ENCODE measurements at places on chromosomes 4 and X.

GRCh38 chrX:134670134-134670924, 12.1 kb upstream of the PLAC1 start:
- DNase-seq: no peak

GRCh38 chr4:47930971-47931804, 16.8 kb upstream of the NFXL1 start:
- no peak for DNase-seq

DNA sequence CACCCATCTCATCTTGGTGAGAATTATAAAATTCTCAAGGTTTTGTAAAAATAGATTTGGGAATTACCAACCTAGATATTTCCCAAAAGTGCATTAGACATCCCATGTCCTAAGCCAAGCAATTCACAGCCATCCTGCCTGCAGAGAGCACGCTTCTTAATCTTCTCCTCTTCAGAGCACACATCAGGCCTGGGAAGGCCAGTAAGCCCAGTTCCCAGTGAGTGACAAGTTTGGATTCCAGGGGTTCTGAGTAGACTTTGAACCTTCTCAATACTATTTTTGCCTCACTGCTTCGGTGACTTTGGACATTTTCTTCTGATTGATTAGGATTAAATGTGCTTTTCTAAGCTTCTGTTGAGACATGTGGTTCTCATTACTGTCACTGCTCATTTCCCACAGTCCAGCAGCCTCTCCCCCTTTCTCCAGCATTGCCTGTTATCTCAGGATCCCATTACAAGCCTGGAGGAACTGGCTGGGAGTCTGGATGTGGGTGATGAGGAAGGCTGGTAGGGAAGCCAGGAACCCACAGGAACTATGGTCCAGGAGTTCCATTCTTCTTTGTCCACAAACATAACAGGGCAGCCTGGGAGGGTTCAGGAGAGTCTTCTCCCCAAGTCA, 56.4 kb upstream of the TMEM150C start:
- DNase-seq: no peak

GRCh38 chr4:1239141-1239949, 9.6 kb downstream of the CTBP1 start:
- DNase-seq: no peak

- no peak for DNase-seq
These were observed 7.7 kb downstream of the AMMECR1 start for GRCh38 chrX:110310000-110310790.

GRCh38 chr4:183094393-183095198, 4.5 kb upstream of the WWC2 start:
- no peak for DNase-seq

- DNase-seq: no peak
These were observed 85.5 kb downstream of the RTL3 start for GRCh38 chrX:78573630-78574029.

Data from T-helper 17 cell (primary cell).